Stromal cell of bone marrow (primary cell): ENCODE measurements at places on chromosomes 6 and 20.

- DNase-seq: no peak
Measured at GRCh38 chr6:162271922-162272321, 455.6 kb downstream of the PRKN start.

DNA sequence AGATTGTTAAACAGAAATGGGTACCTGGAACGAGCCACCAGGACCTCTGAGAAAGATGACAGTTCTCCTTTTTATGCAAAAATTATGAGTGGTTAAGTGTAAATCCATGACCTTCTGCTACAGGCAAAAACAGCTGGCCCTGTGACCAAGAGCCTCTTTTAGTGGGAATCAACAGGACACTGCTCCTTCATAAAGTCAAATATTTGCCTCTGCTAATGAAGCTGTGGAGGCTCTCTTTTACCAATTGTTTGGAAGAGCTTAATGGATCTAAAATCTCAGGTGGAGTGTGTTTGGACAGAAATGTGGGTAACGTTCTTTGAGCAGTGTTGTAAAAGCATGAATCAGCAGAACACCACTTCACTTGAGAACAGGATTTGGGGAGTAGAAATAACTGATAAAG is 117.5 kb upstream of the PCSK2 start:
- DNase-seq: no peak

DNA sequence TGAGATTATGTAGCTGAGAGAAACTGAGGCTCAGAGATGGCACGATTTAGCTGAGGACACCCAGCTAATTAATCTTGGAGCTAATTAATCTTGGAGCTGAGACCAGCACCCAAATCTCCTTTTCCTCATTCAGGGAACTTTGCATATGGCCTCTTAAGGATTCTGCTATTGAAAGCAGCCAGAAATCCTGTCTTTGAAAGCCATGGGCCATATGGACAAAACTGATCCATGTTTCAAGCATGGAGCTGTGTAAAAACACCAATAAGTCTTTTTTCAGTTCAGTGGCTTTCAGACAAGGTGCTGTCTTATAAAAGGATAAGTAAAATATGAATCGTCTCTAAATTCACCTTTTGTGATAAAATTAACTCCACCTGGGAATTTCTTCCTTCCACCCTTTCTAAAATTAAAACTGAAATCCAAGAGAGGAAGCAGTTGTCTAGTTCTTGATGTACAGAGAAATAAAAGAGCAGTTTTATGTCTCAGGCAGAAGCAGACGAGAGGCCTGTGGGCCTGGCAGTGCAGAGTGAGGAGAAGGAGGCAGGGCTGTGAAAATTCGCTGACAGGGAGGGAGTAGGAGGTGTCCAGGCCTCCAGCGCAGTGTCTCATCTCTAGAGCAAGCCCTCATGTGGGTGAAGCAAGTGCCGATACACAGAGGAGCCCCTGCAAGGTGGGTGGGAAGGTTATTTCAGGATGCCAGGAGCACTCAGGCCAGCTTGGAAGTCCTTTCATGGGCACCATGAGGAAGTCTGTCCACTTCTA is 266.9 kb downstream of the UST start:
- DNase-seq: no peak

- DNase-seq: peak; percentile 17
Measured at GRCh38 chr6:46925563-46926253, 4.0 kb upstream of the ADGRF5 start.

GRCh38 chr20:54254596-54254995 is 46.7 kb downstream of the PFDN4 start:
- DNase-seq: no peak

- no peak for DNase-seq
Measured at GRCh38 chr20:47350181-47350550, 6.3 kb downstream of the ZMYND8 start.

DNA sequence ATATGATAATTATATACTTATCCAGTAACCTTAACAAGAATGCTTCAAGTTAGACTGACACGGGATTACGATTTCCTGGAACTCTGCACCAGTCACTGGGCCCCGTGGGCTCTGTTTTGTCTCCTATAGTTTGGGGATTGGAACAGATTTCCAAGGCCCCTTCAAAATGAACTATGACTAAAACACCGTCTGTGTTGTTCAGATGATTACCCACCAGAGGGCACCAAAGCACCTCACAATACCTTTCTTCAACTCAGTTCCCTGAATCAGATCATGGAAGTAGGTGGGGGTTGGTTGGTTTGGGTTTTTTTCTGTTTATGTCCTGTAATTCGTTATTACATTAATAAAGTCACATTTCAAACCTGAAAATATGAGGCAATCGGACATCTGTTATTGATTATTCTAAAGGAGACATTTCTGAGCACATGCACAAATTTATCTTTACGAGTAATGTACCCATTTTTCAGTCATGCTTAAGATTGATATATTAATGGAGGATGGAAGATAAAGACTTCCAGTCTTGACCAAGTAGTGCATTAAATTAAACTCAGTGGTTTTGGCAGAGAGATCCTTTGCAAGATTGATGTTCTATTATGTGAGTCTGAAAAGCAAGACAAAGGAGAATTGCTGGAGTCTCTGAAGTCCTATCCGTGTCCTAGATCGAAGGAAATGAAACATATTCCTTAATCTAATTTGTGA is 112.0 kb upstream of the COL21A1 start:
- peak; percentile 48 for DNase-seq

DNA sequence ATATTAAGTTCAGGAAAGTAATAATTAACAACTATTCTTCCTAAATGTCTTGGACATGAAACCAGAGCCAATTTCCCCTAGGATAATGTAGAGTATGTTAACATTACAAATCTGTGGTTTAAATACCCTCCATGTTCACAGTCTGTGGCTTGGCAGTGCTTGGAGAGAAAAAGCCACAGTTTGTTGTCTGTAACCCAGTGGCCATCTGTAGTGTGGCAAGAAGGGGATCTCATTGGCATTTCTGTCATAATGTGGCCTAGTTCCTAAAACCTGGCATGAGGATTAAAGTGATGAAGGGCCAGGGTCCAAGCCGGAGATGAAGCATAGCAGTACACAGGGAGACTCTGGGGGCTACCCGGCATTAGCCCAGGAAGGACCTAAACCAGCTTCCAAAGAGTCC is 31.2 kb downstream of the SYNE1 start:
- DNase-seq: no peak

- DNase-seq: no peak
Measured at GRCh38 chr20:2671977-2672376, 8.0 kb upstream of the IDH3B start.

DNA sequence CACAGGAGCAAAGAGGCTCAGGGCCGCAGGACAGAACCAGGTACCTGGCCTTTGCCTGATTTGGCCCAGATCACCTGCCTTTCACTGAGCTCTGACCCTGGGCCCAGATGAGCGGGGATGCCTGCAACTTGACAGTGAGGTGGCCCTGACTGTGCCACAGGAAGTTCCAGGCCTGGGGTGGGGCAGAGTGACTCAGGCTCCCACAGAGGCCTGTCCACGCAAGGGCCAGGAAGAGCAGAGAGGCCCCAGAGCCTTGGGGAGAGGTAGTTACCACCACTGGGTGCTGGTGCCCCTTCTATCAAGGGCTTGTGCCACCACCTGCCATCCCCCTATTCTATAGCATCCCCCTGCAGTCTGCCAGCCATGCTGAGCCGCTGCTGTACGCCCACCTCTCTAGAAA is 4.1 kb upstream of the NOL4L start:
- no peak for DNase-seq

GRCh38 chr6:6246544-6246943 is 73.9 kb downstream of the F13A1 start:
- no peak for DNase-seq

- DNase-seq: no peak
Measured at GRCh38 chr6:106490030-106490429, 129.5 kb downstream of the CRYBG1 start.

GRCh38 chr6:122307577-122307976 is 91.9 kb upstream of the HSF2 start:
- no peak for DNase-seq

GRCh38 chr6:131456565-131456964 is 116.5 kb upstream of the ARG1 start:
- DNase-seq: no peak

DNA sequence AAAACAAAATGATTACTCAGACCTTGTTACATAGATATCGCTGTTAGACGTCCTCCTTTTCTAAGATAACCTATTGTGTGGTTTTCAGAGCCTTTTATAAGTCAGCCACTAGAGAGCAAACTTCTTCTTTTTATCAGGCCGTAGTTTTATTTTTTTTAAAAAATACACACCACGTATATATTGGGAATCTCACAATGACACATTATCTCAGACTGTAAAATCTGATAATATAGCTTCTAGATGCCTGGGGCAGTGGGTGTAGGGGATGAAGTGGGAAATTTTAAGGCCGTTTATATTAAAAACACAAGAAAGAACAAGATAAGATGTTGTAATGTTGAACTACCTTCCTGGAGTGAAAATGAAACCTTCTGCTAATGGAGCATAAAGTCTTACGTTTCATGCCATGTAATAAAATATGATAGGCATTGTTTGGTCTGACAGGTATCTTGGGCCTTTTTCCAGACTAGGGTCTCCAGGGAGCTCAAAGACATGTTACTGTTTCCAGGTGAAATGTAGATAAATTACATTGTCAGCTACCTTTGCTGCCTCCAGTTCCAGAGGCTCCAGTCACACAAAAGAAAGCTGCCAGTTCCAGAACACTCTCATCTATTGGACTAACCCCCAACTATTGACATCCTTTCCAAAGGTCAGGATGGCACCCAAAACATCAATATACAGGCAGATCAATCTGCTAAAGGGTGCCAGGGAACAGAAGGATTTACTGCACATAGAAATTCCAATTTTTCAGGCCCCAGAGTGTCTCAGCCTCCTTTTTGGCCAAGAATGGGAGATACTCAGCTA is 130.2 kb upstream of the AKIRIN2 start:
- no peak for DNase-seq

DNA sequence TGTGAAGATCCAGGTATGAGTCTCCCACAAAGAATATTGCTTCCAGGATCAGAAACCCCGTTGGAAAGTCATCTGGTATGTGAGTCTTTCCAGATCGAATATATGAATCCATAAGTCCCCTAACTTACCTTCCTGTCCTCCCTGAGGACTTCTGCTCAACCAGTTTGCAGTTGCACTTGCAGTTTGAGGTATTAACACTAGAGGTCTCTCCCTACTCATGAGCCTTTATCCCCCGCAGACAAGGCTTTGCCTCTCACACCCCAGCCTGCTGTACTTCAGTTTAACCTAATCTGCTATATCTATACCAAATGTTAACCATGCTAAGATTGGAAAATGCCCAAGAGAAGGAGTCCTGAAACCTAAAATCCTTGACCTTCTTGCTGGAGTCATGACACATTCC is 135.3 kb upstream of the DEFB112 start:
- DNase-seq: no peak

GRCh38 chr20:53623454-53624211 is 30.0 kb upstream of the ZNF217 start:
- peak; percentile 81 for DNase-seq

- no peak for DNase-seq
Measured at GRCh38 chr6:16157909-16158308, 29.0 kb downstream of the MYLIP start.

DNA sequence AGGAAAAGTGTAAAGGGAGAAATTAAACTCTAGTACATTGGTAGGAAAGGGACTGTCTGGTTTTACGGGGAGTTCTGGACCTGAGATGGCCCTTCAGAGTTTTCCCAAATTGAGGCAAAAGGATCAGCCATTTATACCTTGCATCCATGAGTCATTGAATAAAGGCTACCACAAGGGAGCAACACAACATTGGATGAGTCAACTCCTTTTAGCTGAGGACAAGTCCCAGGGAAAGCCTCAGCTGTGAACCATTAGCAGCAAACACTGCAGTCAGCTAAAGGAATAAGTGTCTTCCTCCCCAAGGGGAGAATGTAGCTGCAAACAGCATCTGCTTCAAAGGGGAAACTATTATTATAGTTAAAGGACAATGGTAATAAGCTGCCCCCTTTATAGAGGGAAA is 468.7 kb upstream of the ID4 start:
- peak; percentile 51 for DNase-seq

- DNase-seq: no peak
Measured at GRCh38 chr6:34576286-34576955, 20.3 kb upstream of the SPDEF start.

DNA sequence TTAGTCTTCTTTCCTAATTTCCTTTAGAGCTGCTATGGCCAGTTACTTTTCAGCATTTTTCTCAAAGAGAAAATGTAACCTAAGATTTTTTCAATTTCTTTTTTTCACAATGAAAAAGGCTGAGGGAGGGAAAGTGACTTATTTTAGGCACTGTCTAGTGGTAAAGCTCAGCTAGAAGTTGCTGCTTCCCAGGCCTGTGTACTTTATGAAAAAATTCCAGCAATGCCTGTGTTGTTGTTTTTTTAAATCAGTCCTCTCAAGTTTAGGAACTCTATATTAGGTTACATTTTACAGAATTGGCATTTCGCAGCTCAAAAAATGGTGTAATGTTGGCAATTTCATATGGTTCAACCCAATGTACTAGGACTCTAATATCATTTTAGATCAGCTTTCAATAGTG is 269.6 kb downstream of the ARID1B start:
- no peak for DNase-seq

DNA sequence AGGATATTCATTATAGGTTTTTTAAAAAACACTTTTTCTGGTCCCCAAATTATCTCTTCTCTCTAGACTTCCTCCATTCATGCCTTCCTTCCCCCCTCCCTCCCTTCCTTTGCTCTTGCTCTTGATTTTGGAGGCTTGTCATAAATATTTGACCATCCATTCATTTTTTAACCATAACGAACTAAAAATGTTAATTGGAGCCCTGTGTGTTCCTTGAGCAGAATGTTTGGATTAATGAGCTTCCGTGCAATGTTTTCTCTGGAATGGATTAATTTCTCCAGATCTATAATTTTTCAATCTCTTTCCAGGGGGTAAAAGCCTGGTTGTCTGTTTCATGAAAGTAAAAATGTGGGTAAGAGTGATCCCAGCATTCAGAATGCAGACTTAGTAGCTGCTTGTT is 155.5 kb downstream of the ESR1 start:
- DNase-seq: no peak

GRCh38 chr6:21393441-21394165 is 199.9 kb upstream of the SOX4 start:
- no peak for DNase-seq

DNA sequence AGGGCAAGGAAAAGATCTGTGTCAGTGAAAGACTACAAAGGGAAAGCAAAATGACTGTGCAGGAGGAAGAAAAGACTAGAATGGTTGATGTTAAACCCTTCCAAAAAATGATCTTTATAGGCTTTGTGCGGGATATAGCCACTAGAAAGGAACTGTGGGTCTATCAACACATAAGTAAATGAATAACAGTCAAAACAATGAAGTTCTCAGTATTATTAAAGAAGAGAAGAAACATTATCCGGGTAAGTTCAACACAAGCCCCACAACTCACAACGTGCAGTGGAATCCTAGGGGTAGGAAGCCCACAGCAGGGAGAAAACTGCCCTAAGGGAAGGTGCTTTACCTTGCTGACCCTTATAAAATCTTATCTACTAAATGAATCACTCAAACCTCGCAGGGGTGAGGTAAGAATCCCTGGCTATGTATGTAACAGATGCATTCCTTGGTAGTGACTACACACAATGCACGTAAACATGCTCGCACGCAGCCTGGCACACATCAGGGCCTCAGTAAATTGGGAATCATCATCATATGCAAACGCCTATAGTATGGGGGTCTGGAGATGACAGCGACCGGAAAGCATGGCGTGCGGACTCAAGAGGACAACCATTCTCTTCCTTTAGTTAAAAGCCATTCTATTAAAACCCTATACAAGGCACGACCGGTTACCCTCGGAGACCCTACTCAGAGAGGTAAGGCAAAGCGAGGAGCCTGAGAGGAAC is 11.3 kb downstream of the TFAP2A start:
- no peak for DNase-seq

GRCh38 chr20:18904624-18905023 is 91.0 kb downstream of the SCP2D1 start:
- DNase-seq: no peak

GRCh38 chr6:121890307-121890910 is 455.0 kb downstream of the GJA1 start:
- DNase-seq: no peak
